Left renal pelvis (tissue), 4 donors: ENCODE measurements at places on chromosomes 7 and 10.

DNA sequence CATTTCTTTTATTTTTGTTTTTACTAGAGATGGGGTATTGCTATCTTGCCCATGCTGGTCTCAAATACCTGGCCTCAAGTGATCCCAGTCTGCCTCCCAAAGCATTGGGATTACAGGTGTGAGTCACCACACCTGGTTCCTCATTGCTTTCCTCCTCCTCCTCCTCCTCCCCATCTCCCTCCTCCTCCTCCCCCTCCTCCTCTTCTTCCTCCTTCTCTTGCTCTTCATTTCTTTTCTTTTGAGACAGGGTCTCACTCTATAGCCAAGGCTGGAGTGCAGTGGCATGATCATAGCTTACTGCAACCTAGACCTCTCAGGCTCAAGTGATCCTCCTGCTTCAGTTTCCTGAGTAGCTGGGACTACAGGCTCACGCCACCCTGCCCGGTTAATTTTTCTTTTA, 22.2 kb downstream of the LRRC20 start:
- DNase-seq = no peak

DNA sequence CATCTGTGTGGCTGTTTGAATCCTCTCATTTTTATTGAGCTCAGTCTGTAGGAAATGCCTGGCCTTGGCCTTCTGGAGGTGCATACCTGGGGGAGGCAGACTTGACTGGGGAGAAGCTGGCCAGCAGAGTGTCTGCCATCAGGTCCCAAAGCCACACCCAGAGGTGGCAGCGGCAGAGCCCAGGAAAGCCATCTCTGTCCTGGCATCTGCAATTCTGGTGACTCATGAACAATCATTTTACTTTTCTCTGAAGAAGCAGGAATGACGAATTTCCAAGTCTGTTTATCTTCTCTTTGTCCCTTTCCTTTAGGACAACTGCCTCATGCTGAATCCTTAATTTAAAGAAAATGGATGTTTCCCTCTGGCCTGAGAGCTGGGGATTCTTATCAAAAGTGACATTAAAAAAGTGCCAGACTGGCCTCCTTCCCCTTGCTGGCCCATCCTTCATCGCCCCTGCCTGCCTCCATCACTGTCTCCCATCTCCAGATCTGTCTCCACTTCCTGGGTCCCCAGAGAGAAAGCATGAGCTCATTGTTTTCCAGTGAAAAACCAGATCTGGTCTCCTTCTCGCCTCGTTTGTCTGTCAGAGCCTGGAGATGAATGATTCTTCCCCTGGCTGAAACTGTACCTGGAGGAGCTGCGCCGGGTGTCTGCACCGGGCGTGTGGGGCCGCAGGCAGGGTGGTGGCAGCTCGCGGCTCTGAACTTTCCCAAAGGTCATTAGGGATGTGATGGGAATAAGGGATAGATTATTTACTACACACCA, 124.5 kb downstream of the TMEM178B start:
- no peak for DNase-seq

DNA sequence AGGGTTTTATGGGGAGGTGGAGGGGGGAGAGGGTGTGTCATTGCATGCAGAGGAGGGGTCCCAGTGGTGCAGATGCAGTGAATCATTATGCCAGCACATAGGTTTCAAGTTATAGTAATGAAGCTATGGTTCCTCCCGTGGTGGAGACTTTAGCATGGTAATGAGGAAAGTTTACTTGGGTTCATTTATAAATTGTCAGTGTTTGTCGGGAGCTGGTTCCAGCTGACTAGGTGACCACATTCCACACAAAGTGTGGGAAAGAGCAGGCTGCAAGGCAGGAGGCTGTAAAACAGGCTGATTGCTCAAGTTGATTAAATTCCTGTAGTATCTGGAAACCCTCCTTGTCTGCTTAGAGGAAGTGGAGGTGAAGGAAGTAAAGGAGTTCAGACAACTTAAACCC, 78.9 kb downstream of the SRI start:
- DNase-seq = peak; percentile 58

- no peak for DNase-seq
Observed at GRCh38 chr10:126924180-126924914, 19.1 kb downstream of the DOCK1 start.

DNA sequence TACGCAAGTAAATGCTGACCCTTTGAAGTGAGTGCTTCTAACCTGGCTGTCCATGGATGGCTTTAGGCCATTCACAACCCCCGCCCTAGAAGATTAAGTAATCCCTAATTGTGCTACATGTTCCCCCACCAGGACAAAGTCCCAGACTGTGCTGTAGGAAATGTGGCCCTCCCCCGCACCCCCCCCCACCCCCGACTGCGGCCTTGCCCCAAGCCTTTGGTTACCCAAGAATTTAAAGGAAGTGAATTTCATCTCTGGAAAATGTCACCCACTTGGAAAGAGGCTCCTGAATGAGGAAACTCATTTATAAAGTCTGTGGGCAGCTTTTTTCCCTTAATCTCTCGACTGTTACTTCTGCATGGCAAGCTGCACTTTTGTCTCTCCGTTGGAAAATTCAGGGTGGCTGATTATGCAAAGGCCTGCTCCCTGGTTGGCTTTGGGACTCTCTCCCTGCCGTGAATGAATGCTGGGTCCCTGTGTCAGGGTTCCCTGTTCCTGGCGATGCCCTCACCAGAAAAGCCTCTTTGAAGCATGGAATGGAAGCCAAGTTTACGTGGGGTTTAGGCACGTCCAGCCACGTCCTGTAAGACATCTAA, 31.4 kb upstream of the AQP1 start:
- no peak for DNase-seq

- no peak for DNase-seq
Observed at GRCh38 chr7:74217455-74218342, 7.9 kb downstream of the LAT2 start.

DNA sequence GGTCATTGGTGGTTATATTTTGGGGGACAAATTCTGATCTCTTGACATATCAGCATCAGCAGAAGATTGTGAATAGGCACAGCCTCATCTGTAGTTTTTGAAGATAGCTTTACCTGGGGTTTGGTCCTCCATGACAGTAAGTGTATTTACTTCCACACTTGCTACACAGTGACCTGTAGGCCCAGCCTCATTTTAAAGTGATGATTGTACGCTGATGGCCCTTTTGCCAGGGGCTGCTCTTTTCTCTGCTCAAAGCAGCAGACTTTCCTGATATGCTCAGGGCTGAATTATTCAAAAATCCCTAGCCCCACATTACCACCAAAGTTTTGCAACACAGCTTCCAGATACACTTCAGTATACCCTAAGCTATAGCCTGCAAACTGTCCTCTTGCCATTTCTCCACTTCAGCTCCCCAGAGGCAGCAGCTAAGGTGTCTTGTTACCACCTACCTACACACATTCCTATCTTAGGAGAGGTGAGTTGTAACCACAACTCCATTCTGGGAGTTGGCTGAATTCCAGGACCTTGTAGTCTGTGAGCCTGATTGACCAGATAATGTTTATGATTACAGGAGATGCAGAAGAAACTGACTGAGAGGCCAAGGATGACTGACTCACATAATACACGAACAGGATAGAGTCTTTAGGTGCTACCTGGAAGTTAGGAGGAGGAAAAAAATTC, 6.0 kb downstream of the ASB4 start:
- DNase-seq = no peak

GRCh38 chr10:78462176-78462575, 428.5 kb downstream of the RPS24 start:
- DNase-seq = no peak

GRCh38 chr7:154844955-154845354, 158.0 kb downstream of the PAXIP1 start:
- no peak for DNase-seq

DNA sequence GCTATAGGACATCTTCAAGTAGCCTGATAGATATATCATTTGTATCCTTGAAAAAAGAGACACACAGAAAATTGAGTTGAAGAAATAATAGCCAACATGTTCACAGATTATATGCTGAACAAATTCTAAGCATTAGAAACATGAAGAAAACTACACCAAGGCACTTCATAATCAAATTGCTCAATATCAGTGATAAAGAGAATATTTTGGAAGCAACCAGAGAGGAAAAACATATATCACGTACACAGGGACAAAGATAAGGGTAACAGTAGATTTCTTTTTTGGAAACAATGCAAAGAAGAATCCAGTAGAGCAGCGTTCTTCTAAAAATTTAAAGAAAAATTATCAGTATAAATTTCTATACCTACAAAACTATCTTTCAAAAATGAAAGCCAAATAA, 6.0 kb upstream of the FRMD4A start:
- no peak for DNase-seq

- no peak for DNase-seq
Observed at GRCh38 chr7:37007691-37008090, 283.4 kb upstream of the AOAH start.

- DNase-seq = no peak
Observed at GRCh38 chr10:74337330-74338016, 186.5 kb downstream of the ADK start.

DNA sequence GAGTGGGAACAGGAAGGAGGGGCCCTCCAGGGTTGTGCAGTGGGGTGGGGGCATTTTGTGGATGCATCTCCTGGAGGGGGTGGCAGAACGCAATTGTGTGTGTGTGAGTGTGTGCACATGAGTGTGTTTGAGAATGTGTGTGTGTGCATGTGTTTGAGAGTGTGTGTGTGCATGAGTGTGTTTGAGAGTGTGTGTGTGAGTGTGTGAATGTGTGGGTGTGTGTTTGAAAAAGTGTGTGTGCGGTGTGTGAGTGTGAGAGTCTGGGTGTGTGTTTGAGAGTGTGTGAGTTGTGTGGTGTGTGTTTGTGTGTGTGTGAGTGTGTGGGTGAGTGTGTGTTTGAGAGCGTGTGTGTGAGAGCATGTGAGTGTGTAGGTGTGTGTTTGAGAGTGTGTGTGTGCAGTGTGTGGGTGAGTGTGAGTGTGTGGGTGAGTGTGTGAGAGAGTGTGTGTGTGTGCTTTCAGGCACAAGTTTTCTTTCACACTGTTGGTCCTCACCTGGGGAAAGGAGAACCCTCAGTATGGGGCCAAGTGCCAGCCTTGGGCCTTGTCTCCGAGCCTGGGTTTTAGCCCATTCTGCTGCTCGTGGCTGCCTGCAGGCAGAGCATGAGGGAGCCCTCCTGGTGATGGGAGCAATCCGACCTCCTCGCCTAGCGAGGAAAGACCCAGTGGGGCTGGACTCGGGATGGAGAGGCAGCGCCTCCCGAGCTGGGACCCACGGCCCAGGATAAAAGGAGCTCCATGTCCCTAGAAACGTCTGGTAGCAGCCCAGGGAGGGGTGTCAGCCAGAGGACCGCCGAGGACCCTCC, 35.6 kb downstream of the CDH23 start:
- DNase-seq = no peak

DNA sequence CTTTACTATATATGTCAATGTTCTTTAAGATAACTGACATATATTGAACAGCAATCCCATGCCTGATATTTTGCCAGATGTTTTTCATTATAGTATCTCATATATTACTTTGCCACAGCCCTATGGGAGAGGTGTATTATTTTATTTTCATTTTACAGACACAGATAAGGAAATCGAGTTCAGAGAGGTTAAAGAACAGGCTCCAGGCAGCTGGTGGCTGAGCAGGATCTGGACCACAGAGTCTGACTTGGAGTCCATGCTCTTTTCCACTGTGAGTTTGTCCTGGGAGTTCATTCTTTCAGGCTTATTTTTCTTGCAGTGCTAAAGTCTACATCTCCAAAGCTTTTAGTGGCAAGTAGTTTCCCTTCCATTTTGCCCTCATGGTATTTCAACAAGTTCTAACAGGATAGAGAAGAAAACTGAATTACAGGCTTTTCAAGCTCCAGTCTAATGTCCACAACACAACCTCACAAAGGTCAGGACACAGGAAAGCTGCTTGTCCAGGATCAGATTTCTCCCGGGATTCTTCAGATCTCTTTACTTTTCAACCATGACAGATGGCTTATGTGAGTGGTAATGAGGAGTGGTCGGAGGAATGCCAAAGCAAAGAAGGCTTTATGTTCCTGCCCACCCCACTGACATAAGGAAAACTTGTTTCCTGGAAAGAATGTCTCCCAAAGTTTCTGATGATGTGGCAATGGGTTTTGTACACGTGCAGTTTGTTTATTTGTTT, 13.1 kb upstream of the SLC35B4 start:
- no peak for DNase-seq

DNA sequence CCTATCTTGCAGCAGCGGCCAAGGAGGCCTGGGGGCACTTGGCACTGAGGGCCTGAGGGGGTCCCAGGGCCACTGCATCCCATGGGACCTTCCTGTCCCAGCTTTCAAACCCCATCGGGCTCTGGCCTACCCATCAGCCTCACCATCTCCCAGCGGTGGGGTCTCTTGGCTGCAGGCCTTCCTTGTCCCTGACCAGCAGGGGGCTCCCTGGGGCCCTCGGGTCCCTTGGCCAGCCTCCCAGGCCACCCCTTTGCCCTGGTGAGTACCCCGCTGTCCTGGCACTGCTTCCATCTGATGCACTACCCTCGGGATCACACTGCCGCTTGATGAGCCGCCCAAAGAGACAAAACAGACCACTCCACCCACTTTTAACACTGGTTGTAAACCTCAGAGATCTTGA, 43.5 kb downstream of the YKT6 start:
- no peak for DNase-seq

DNA sequence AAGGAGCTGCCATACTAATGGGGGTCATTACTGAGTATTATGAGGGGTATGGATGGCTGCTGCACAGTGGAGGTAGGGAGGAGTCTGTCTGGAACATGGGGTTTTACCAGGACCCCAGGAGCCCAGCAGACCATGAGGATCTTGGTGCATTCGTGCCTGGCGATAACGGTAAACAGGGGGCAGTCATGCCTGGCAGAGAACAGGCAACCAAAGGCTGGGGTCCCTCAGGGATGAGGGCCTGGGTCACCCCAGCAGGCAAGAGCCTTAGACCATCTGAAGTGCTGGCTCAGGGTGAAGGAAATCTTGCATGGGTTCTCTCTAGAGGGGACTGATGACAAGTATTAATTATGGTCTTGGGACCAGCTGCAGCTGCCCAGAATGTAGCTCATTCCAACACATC, 46.1 kb downstream of the MYL10 start:
- DNase-seq = no peak

GRCh38 chr7:140923358-140924006, 1.2 kb downstream of the BRAF start:
- no peak for DNase-seq

DNA sequence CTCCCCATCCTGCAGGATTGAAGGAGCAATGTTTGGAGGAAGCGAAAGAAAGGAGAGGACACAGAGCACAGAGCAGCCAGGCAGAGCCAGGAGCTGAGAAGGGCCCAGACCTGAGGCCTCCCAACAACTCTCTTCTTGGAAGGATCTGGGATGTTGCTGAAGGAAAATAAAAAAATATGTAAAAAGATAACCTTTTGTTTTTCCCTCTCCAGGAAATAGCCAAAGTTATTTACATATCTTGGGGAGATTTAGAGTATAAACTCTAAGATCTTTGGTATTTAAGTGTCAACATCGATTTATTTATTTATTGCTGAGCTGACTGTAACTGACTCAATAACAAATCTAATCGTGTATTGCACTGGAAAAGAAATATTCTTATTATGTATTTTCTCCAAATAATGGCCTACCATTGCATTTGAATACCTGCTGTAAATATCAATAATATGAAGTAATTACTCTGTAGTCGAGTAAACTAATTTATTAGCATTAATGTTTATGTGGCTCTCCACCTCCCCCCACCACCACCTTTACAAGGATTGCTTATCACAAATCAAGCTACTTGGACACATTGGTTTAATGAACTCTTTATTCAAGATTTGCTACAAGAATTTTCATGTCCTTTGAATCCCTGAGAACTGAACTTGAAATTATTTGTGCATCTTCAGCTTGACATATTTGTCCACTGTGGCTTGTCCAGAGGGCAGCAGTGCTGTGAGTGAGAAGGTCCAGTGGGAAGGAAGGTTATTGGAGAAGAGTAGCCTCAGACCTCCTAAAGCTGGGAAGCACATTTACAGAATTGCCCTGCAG, 1.8 kb upstream of the HOXA11 start:
- no peak for DNase-seq

GRCh38 chr7:91193141-91193540, 71.1 kb upstream of the FZD1 start:
- no peak for DNase-seq
